ELF-1 (cell line): ENCODE measurements at places on chromosomes 1 and 21.

DNA sequence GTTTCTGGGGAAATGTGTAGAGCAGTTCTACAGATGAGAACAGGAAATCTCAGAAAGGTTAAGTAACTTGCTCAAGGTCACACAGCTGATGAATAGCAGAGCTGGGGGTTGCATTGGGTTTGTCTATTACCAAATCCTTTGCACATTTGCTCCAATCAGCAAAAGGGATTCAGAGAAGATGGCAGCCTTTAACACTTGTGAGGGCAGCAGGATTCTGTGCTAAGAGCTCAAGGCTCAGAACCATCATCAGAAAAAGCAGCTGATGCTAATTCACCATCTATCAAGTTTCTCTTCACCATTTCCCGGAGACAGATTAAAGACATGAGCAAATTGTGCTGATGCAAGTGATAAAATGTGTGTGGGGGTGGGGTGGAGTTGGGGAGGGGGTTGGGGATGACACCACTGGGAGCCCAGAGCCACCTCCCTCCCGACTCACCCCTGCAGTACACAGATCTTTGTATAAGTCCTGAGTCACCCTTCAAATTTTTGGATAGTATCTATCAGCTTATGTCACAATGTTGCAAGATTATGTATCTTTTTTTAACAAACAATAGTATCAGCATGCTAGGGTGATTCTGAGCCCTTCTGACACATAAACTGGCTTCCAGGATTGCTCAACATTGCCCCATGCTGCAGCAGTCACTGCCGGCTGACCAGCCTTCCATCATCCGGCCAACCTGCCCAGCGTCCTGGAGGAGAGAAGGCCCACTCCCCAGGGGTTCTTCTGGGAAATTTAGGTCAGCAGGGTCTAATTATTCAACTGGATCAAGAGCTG is 2.8 kb upstream of the SPSB1 start:
- DNase-seq = no peak

GRCh38 chr1:2784854-2785630 is 16.5 kb downstream of the TTC34 start:
- DNase-seq = no peak

DNA sequence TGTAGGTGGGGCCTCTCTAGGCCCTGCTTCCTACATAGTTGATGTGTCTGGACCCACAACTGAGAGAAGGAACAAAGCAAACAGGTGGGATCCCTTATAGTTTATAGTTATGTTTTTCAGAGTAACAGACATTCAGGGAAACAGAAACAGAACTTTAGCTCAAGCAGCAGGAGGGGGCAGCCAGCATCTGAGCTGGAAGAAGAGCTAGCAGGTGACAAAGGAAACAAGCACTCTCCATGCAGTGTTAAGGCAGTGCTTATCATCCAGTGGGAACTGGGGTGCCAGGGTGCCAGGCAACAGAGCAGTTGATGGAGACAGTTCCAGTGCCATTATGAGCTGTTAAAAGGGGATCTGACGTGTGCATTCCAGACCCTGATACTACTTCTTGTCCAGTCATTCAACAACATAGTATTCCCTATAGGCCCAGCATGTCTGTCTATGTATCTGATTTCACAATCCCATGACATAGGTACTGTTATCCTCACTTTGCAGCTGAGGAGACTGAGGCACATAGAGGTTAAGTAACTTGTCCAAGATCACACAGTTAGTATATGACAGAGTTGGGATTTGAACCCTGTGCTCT is 13.5 kb downstream of the HIVEP3 start:
- no peak for DNase-seq

- no peak for DNase-seq
Observed at GRCh38 chr1:23694371-23694770, 2.8 kb downstream of the RPL11 start.

DNA sequence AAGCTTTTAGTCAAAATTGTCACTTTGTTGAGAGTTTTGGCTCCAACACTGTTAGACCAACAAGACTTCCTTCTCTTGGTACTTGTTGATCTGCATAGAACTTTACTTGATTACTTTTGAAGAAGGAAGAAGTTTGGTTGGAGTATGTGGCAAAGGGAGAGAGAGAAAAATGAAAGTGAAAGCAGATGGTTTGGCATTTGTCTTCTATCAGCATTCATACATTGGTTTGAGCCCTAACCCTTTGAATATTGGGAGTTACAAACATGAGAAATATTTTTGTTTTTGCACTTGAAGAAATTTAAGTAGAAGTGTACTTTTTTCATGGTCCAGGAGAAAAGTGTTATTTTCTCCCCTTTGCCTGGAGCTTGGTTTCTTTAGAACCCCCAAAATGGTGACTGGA is 169.8 kb downstream of the ADGRL4 start:
- DNase-seq = no peak

- no peak for DNase-seq
Observed at GRCh38 chr1:93958726-93959100, 49.5 kb upstream of the GCLM start.

DNA sequence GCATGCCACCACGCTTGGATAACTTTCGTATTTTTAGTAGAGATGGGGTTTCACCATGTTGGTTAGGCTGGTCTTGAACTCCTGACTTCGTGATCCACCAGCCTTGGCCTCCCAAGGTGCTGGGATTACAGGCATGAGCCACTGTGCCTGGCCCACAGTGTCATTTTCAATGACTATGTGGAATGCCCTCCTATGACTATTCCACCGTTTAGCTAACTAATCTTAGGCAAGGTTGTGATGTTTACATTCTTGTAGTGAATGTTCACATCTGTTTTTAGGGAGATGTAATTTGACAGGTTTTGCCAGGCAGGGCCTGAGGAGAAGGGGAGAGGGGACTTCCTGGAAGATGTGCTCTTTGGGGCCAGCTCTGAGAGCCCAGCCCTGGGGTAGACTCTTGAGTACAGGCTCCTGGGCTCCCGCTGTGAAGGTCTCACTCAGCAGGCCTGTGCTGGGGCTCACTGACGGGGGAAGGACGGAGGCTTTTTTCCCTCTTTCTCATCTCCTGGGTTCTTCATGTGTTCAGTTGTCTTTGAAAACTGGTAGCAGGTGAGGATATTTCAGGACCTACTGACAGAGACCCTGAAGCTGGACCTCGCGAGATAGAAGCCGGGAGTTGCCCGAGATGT is 13.2 kb downstream of the COQ8A start:
- no peak for DNase-seq

- peak; percentile 67 for DNase-seq
Observed at GRCh38 chr1:207997486-207998268, 86.8 kb upstream of the CD34 start.

- DNase-seq = no peak
Observed at GRCh38 chr1:76530953-76531352, 336.3 kb upstream of the ST6GALNAC5 start.

- DNase-seq = no peak
Observed at GRCh38 chr1:165726841-165727240, 28.5 kb upstream of the ALDH9A1 start.

DNA sequence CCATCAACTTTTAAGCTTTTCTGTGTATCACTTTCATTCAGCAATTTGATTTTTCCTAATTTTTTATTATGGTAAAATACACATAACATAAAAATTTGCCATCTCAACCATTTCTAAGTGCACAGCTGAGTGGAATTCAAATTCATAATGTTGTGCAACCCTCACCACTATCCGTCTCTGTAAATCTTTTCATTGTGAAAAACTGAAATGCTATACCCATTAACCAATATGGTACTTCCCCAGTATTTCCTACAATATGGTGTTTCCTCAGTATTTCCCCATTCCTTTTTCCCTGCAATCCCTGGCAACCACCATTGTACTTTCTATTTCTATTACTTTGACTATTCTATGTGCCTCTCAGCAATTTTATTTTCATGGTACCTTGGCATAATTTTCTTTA is 6.8 kb downstream of the STPG1 start:
- no peak for DNase-seq

DNA sequence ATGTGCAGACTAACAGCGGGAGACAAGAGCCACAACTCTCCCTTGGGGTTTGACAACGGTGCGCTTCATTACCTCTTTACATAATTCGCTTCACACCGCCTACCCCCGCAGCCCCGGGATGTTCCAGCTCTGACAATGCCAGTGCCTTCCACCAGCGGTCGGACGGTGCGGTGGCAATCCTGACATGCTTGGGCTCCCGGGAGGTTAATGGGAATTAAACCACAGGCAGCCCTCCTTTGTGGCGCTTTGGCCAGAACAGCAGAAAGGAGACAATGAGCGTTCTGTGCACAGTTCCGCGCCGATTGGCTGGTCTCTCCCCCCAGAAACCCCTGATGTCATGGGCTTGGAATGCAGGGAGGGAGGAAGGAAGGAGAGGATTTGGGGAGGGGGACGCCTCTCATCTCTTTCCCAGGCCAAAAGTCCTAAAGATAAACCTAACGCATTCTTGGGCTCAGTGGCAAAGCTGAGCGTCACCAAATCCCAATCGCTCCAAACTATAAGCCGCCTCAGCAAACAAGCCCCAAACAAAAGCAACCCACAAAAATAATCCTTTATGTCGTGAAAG is 1.3 kb downstream of the CNN3 start:
- DNase-seq = peak; percentile 97

DNA sequence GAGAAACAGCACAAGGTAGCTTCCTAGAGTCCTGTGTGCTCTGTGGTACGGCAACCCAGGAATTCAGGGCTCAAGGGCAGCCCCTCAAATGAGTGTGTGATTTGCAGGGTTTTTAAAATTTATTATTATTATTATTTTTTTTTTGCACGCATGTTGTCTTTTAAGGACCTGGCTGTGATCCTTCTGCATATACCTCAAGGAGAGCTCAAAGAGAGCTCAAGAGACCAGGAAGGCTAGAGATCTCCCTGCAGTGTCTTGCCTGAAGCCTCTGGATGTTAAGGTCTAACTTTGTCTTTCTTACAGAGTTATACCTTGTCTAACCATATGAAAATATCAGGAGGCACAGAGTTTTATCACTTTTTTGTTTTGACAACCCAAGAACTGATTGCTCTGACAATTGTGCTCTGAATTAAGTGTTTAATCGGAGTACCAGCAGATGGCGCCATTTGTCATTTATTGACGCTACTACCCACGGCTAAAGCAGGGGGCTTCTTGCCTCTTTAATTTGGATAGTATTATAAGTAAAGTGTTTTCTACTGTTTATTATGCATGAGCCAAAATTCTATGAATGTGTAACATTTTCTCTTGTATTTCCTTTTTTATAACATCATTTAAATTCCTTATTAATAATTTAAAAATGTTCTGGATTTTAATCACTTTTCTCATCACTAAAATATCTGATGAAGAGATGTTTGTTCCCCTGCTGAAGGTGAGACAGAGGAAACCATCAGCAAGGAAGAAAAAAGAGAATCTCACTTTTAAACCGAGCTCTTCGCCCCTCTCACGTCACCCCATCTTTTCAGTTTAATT is 35.8 kb upstream of the LMO4 start:
- DNase-seq = peak; percentile 59

GRCh38 chr1:41650028-41650880 is 165.8 kb upstream of the EDN2 start:
- DNase-seq = no peak

DNA sequence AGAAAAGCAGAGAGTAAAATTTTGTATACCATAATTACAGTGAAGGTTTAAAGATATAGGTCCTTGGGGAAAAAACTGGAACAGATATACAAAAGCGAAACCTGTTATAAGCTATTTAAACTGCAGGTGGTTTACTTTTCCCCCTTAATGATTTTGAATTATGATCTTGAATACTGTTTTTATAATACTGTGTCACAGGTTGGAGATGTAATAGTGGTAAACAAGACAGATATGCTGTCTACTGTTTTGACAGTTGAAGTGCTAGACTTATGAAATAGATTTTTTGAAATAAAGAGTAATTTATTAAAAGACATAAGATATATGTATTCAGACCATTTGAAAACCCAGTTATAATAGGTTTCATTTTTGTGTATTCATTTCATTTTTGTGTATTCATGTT is 129.4 kb downstream of the CD247 start:
- DNase-seq = no peak

DNA sequence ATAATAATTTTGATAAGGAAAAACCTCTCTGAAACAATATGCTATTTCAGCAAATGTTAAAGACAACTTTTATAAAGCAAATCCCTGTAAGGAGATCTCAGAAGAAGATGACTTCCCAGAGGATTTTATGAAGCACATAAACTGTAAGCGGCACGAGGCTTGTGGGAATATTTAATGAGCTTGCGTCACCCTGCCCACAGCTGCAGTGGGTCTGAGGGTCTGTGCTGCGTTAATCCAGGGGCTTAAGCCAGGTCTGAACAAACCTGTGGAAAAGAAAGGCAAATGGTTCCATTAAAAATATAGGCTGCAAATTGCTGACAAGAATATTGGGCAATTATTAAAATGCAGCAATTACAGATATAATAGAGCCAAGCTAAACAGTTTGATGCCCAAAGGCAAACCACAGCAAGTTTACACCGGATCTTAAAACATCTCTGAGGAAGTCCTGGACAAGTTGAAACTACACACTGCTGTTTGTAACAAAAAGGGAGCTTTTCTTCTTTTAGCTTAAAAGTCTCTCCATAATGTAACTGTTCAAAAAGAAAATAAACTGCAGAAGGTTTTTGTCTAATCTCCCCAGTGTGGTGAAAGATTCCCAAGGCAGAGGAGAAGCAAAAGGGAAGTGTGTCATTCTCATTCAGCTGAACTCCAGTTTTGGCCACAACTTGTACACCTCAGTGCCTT is 21.8 kb downstream of the TGFBR3 start:
- no peak for DNase-seq

DNA sequence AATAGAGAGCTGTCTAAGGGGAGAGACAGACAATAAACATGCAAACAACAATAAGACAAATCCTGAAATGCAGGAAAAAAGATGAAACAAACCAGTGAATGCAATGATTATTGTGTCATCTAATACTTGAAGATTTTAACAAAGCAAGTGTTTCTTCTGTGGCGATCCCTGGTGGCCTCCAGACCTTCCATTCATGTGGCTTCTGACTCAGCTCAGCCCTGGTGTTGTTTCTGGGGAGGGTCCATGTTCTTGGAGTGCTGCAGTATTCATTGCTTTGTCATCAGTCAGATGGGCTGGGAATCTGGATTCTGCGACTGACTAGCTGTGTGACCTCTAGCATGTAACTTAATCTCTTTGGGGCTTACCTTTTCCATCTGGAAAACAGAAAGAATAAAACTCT is 1.5 kb upstream of the C2CD4D start:
- no peak for DNase-seq

DNA sequence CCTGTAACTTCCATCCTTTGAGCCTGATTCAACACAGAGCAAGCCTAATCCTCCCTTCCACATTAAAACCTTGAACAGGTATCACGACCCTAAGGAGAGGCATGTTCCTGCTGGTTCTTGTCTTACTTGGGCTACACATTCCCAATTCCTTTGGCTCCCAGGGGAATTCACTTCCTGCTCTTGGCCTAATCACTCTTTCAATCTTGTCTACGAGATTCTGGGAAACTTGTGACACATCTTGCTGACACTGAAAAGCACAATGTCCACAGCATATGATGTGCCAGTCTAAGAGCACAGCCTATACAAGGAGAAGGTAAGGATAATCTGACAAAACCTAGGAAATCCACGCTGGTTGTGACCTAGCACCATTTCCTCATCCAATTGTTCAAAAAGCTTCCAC is 163.9 kb downstream of the GABPA start:
- DNase-seq = peak; percentile 22

DNA sequence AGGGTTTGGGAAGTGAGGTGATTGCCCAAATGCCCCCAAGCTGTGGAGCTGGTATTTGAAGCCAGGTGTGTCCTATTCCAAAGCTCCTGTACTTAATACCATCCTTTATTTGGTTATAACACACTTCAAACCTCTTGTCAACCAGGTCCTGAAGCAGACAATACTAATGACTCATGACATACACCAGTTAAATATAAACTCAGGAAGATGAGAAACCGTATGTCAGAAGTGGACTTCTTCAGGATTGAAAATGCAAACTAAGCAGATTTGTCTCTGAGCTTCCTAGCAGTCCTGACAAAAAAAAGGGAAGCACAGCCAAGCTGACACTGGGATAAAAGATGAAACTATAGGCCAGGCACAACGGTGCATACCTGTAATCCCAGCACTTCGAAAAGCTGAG is 70.6 kb downstream of the ALPL start:
- no peak for DNase-seq
